ENCODE measurements at places on chromosomes 6 and 20.

- DNase-seq: no peak
Measured at GRCh38 chr20:13029687-13030375, 21.1 kb downstream of the SPTLC3 start.

DNA sequence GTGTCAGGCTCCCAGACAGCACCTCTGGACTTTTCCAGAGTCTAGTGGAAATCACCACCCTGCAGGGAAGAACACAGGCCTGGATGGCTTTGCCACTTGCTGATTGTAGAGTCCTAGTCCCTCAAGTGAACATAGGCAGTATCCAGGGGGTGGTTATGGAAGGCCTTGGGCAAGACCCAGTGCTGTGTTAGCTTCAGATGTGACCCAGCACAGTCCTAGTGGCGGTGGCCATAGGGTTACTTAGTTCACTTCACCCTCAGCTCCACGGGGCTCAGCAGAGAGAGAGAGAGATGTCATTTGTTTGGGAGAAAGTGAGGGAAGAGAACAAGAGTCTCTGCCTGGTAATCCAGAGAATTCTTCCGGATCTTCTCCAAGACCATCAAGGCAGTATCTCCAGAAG lies 37.3 kb downstream of the RNF146 start:
- no peak for DNase-seq

DNA sequence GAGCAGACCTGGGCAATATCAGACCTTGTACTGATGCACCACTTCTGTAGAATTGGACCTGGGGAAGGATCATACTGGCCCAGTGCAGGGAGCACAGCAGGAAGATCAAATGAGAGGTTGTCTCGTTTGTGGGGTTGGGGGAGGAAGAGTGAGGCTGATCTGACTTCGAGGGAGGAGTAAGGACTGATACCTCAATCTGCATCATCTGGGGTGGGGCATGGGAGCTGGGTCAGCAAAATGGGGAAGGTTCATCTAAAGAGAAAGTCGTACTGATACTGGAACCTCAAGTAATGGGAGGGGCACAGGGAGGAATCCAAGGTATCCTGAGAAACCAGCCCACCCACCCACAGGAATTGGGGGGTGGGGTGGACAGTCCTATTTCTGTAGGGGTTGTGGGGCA lies 3.7 kb downstream of the RNF39 start:
- DNase-seq: no peak

DNA sequence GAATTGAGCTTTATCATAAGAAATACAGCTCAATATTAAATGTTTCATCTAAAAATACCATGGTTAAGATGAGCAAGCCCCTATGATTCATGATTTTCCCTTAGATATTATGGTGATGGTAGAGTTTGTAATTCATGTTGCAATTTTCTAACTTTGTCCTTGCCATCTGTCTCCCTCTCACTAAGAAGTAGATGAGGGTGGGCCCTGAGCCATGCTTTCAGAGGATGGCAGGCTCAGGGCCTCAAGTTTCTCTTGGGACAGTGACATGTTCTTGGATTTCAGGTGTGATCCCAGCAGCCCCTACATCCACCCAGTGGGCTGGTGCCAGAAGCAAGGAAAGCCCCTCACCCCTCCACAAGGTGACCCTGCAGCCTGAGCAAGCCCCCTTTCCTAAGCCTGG lies 25.6 kb downstream of the L3MBTL1 start:
- no peak for DNase-seq

DNA sequence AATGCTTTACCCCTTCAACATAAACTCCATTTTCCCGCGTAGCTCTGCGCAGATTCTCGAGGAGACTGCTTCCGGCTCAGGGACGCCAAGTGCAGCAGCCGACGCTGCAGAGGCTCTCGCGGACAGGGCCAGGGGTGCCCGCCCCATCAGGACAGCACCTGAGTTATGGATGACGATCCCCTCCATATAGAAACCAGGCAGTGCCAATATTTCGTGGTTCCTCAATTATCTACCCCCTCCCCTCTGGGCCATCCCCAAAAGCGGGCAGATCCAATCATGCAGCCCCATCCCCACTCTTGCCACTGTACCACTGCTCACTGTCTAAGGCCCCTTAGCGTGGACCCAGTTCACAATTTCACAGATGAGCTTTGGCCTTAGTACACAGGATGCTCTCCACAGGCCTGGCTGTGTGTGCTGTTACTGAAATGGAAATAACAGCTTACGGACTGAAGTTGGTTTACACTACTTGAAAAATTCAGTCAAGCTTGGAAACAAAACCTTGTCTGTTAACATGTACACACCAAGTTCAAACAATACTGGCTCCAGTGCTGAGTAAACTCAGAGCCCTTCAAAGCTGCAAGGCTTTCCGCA lies 74.5 kb downstream of the DACT2 start:
- DNase-seq: no peak

DNA sequence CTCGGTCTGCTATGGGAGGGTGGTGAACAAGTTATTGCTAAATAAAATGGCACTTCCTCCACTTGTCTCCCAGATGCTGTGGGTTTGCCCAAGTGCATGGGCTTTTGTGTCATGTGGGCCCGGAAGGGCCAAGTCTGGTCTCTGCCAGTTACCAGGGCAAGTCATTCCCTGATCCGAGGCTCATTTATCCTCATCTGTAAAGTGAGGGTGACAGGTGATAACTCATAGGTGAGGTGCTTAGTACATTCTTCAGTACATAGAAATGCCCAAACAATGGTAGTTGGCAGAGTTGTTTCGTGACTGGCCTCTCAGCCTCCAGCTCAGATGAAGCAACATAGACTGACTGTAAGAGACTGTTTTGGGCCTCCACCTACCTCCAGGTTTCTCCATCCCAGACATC lies 2.0 kb upstream of the MUCL3 start:
- DNase-seq: no peak

DNA sequence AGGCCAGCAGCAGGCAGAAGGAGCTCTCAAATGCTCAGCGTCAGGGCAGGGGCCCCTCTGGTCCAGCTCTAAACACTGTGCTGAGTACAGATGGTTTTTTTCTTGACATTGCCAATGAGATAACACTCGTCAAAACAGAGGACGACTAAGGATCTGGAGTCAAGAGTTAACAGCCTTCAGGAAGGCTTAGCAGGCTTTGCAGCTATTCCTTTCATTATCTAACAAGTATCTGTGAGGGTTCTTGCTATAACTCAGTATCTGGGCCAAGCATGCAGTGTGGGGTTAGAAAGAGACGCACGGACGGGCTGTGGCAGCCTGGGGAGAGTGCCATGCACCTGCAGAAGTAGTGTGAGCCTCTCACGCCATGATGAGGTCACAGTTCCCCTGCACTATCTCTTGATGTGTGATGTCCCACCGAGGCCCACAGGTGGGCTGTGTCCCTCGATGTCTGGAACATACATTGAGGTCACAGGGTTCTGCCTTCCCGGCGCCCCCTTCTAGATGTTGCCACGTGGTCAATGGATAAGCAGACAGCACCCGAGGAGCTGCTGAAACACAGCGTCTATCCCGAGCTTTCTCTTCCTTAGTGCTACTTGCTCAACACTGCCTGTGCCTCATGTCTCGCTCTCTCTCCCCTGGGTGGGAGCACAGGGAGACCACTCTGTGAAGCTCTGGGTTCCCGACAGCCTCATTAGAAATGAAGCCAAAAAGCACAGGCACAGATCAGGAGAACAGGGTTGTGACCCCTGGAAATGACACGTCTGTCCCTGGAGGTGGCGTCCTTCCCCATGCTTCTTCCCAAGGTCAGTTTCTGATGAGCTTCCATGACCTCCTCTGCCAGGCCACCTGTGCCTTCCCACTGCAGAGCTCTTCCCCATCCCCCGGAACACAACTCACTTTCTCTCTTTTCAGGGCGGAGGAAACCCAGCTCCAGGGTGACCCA lies 85.5 kb upstream of the RPS6KA2 start:
- no peak for DNase-seq

Measured in CD4-positive, alpha-beta T cell treated with Interleukin-15 for 1 hour (primary cell).